Skeletal muscle cell (primary cell): ENCODE measurements at places on chromosomes 2 and 18.

DNA sequence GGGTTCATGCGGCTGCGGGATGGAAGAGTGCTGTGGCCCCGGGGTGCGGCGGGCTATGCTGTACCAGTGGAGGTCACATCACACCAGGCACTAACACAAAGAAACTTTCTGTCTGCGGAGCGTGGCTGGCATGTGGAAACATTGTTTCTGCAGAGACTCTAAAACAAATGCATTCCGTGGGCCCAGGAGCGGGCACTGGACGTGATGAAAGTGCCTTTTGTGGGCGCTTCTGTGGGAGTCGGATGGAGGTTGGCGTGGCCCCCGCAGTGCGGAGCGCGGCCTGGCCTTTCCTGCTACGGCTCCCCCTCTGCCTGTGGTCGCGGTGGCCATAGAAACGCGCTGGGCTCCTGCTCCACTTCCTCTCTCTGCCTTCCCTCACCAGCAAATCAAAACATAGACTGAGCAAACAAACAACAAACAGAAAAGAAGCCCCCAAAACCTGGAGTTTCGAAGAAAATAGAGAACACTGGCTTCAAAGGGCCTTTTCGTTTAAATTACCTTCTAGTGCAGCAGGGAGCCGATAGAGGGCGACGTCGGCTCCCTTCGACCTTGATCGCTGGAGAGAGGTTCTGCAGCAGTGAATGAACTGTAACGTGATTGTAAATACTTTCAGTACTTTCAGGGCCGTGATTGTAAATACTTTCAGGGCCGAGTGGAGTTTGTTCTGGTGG is 51.4 kb downstream of the KIF5C start:
- no peak for DNase-seq

DNA sequence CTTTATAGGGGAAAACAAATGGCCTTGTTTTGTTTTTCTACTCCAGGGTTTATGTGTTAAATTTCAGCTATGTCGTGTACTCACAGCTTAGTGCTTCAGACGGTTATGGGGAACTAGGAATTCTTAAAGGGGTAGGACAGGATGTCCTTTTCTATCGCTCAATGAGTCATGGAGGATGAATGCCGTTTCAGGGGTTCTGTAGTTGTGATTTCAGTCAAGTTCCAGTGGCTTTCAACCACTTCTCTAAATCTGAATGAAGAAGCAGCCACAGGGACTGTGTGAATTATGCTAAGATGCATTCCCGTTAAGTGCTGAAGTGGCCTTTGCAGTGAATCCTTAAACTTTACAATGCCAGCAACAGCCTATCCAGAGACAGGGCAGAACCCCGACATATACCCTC is 1231.7 kb upstream of the ZEB2 start:
- DNase-seq: peak; percentile 75

- no peak for DNase-seq
Measured at GRCh38 chr2:10924441-10924840, 12.7 kb downstream of the KCNF1 start.

- no peak for DNase-seq
Measured at GRCh38 chr2:10783421-10783820, 29.2 kb downstream of the PDIA6 start.

DNA sequence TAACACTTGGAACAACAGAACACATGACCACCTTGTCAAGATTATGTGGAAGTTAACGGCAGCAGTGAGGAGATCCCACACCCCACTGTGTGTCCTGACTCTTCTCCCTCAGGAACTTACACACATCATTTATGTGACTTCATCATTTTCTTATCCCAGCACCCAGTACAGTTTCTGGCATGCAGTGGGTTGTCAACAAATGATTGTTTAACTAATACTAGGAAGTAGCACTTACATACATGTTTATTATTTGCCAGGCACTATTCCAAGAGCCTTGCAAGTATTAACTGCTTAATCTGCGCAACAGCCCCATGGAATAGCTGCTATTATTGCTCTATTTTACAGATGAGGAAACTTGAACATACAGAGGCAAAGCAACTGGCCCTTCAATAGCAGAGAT is 391.5 kb downstream of the TXNL1 start:
- no peak for DNase-seq

DNA sequence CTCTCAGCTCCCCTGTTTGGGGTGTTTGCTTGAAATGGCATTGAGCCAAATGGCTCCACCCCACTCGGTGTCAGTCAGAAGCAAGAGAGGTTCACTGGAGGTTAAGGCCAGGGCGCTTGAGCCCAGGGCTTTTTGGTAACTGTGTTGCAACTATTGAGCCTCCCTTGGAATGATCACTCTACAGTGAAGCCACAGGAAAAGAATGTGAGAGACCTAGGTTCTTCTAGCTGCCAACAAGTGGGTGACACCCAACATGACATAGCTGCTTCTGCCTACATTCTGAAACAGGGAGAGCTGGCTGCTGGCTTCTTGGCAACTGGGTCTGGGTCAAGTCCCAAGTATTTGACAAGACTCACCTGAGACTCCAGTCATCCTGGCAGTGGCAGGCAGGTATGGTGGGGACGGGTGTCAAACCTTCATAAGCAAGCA is 7.1 kb upstream of the GRHL1 start:
- DNase-seq: no peak

DNA sequence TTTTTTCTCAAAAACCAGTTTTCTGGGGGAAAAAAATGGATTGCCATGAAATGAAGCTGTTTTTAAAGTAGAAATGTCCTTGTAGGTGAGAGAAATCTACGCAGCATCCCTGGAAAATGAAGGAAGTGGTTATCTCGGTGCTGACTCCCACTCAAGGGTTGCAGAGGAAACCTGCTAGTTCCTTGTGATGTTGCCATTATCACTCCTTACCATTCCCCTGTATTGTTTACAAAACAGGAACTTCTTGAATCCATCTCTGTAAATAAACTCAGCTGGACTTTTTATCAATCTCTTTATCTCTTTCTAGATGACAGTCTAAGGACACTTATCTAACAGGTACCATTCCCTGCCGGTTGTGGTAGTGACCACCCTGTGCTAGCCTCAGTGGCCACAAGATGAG is 61.2 kb downstream of the FEZ2 start:
- DNase-seq: no peak

GRCh38 chr18:12377556-12378197 is 650 bp upstream of the AFG3L2 start:
- DNase-seq: no peak

DNA sequence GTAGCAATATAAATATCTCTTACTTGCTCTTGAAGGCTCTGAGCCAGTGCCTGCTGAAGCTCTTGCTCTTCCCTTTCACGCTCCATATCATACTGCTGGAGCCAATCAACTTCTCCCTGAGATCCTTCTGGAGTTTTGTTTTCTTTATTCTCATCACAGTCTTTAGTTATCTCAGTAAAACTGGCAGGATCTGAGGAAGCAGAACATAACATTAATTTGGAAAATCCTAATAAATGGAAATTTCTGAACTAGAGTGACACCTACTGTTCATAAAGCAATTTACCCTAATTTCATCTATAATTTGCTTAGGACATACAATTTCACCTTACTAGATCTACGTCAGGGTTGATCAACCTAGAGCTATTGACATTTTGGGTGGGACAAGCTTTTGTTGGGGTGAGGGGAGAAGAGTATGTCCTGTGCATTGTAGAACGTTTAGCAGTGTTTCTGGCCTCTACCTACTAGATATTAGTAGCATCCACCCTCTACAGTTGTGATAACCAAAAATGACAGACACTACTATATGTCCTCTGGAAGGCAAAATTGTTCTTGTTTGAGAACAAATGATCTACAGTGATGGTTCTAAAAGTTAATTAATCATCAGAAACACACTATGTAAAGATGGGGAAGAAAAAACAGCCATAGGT is 47.2 kb downstream of the VIL1 start:
- no peak for DNase-seq

DNA sequence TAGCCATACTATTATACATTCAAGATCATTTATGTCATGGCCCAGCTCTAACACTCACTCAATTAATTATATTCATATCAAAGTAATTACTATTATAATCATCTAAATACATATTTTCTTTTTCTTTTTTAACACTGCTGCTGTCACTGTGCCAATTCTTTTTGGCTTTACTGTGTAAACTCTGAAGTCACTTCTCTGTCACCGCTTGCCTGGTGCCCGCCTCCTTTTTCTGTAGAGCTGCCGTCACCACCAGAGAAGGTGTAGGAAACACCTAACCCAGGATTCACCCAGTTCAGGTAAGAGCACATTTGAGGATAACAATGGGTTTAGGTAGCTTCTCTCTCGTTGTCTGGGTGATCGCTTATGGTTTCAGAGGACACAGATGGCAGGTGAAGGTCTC is 93.3 kb downstream of the AOX1 start:
- DNase-seq: no peak

- no peak for DNase-seq
Measured at GRCh38 chr2:37201208-37201607, 4.9 kb downstream of the CEBPZOS start.

DNA sequence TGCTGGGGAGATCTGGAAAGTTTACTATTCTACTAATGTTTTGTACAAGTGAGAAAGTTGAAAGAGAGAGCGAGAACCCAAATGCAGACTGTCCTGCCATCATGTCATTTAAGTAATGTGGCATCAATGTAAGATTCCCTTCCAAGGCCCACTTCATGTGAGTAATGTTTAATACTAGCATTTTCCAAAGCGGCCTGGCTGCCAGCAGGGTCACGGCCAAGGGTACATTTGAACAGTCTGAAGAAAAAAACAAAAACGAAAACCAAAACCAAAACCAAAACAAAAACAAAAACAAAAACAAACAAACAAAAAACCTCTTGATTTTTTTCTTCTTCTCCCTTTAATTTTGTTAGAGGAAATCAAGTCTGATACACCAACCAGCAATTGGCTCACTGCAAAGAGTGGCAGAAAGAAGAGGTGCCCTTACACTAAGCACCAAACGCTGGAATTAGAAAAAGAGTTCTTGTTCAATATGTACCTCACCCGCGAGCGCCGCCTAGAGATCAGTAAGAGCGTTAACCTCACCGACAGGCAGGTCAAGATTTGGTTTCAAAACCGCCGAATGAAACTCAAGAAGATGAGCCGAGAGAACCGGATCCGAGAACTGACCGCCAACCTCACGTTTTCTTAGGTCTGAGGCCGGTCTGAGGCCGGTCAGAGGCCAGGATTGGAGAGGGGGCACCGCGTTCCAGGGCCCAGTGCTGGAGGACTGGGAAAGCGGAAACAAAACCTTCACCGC is 2.2 kb downstream of the HOXD10 start:
- DNase-seq: no peak

DNA sequence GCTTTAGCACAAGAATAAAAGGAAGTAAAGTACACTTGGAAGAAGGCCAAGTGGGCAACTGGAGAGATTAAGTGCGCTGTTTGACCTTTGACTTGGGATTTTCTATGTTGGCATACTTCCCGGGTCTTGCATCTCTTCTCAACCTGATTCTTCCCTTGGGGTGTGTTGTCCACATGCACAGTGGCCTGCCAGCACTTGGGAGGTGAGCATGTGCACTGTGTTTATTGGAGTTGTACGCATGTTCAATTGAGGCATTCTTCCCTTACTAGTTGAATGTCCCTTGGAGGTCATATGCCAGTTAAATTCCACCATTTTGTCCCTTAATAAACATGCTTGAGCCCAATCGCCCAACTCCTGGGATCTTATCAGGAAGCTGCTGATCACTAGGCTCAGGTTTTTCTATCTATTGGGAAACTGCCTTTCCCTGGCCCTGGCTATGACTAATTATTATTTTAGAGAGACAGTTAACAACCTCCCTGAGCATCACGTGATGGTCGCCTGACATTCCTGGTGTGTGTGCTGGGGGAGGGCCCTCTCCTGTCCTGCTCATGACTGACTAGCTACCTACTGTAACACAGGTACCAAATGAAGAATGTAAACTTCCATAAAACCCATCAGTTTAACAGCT is 62.5 kb upstream of the RAPGEF4 start:
- DNase-seq: no peak

GRCh38 chr2:16882706-16883105 is 217.1 kb upstream of the CYRIA start:
- no peak for DNase-seq

- DNase-seq: no peak
Measured at GRCh38 chr2:8168876-8169424, 512.9 kb upstream of the ID2 start.
